ENCODE measurements at places on chromosomes 5 and 9.

GRCh38 chr9:5441043-5441442, 3.3 kb upstream of the PLGRKT start:
- DNase-seq: peak; percentile 54

DNA sequence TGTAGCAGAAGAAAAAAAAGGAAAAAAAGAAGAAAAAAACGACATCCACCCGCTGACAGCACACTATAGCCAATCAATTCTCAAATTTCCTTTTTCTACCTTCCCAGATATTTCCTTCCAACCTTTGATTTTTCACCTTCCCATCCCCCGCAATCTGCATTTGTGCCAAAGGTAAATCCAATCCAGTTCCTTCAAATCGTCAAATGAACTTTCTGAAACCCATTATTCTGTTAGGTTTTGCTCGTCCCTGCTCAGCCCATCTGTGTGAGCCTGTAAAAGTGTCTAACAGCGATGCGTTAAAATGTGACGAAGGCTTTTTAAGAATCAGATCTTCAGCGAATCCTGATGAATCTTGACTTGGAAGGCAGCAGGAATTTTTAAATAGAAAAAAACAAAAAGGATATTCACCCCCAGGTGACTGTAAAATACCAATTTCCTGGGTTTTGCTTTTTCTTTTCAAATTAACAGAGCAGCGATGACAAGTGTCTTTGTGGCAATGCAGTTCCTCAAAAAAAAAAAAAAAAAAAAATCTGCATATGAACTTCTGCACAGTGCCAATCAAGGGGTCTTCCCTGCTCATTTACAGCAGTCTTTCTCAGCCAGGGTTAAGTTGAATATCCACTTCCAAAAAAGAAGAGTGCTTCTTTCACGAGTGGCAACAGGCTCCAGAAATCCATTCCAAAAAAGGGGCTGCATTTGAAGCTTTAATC, 367 bp upstream of the SHC3 start:
- DNase-seq: no peak

- DNase-seq: no peak
Observed at GRCh38 chr5:69312459-69313160, 20.0 kb downstream of the CCDC125 start.

DNA sequence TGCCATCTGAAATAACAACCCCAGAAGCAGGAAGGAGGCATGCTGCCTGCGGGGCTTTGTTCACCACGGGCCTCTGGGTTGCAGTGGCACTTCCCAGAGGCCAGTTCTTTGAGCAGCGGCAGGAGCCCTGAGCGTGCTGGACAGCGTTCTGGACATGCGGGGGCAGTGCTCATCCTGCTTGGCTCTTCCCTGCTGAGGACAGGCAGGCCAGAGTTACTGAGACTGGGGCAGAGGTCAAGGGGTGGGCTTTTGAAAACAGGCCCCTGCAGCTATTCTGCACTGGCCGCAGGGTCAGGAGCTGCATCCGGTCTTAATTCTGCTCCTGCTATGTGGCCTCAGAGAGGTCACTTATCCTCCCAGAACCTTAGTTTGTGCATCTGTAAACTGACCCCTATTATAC, 258.6 kb downstream of the FSTL4 start:
- no peak for DNase-seq

- no peak for DNase-seq
Observed at GRCh38 chr5:170254056-170254455, 21.3 kb downstream of the C5orf58 start.

DNA sequence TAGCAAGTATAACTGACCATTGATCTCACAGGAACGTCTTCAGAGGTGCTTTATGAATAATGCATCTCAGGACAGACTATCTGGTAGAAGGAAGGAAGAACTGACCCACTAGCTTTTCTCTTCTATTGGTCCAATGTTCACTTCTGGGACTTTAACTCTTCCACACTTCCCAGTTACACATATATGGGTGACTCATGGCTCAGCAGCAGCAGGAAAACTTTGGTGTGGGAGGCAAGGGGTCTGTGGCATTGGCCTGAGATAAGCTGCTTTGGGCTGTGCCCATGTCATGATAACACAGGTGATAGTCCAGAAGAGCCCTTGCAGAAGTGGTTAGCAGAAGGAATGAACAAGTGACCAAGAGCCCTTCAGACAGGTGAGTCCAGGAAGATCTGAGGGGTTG, 148.8 kb downstream of the RAB3C start:
- no peak for DNase-seq

GRCh38 chr5:78778538-78778937, 130.0 kb upstream of the LHFPL2 start:
- peak; percentile 81 for DNase-seq

- DNase-seq: no peak
Observed at GRCh38 chr5:112886975-112887374, 25.9 kb downstream of the SRP19 start.

DNA sequence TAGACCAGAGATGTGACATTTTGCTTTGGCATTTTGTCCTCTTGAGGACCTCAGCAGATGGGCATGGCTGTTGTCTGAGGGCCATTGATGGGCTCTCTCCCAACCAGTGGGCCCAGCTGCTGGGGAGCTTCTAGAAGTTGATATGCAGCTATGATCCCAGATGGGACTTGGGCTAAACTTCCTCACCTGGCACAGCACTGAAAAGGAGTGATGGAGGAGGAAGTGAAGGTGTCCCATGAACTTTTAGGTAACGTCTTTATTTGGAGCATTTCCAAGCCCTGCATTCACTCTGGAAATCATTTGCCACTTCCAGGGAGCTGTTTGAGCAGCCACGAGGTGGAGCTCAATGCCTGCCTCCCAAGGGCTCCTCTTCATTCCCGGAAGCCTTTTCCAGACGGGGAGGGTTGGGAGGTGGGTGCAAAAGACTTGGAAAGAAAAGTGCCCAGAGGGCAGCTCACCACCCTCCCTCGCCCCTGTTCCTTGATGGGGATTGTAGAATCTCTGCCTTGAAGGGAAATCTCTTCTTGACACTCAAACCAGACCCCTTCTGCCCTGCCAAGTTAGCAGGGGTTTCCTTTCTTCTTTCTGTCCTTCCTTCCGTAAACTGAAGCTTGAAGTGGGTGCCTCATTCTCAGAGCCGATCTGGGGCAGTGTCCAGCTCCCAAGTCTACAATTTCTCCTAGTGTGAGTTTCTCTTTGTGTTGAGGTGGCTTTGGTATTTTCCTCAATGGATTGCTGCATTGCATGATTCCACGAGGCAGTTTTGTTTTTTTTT, 18.1 kb upstream of the NEUROG1 start:
- DNase-seq: peak; percentile 12

DNA sequence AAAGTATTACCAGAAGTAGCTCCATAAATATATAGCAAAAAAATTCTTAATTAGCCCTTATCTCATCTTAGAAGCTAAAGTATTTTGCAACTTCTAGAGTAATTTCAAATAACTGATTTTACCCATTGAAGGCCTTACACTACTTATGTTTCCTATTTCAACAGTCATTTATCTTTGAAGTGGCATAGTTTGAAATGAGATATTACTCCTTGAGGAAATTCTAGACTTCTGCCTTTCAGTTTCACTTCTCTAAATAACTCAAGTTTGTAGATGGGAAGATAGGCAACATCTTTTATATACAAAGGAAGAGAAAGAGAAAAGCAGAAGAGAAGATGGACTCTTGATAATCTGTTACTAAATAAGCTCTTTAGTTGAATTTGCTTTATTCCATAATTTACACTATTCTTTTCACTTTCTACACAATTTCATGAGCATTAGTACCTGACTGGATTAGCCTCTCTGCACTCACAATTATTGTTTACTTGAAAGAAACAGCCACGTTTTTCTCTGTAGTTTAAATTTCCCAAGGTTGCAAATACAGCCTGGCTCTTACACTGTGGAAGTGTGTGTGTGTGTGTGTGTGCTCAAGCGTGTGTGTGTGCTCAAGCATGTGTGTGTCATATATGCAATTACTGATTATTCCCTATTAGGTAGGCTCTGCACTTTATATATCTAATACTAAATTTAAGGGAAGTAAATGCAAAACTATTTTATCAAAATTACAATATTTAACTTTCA, 60.6 kb upstream of the EMB start:
- DNase-seq: no peak

- no peak for DNase-seq
Observed at GRCh38 chr9:89388084-89388867, 70.0 kb downstream of the SECISBP2 start.

DNA sequence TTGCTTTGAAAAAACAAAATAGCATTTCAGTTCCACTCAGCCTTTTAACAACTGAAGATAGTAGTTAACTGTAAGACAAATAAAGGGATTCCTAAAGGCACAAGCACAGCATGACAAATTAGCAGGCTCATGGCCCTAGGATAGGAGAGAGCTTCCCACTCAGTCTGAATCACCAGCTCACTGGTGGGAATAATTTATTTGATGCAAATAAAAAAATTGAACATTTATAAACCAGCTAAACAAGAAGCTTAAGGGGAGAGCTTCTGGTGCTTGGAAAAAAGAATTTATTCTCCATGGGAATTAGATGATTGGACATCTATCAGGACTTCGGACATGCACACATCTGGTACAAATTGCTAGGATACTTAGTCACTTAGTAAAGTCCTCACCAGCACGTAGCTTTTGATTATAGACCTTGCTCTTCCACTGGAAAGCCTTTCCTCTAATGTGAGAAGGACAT, 294.1 kb upstream of the TNC start:
- DNase-seq: peak; percentile 85

DNA sequence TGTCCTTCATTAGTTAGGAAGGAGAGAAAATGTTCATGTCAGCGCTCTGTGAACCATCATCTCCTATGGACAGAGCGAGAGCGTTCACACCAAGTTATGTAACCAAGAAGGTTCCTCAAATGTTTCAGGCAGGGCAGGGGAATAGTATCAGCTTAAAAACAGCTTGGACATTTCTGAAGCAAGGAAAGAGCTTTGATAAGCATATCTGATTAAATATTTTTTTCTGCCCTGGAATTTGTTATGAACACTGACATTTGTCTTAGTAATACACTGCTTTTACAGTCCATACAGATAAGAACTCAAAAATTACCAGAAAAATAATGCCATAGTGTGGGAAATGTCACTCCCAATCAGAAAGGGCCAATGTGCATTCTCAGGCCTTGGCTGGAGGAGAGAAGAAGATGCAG, 66.3 kb upstream of the LIFR start:
- no peak for DNase-seq

- peak; percentile 35 for DNase-seq
Observed at GRCh38 chr5:36279054-36279698, 22.5 kb downstream of the RANBP3L start.

DNA sequence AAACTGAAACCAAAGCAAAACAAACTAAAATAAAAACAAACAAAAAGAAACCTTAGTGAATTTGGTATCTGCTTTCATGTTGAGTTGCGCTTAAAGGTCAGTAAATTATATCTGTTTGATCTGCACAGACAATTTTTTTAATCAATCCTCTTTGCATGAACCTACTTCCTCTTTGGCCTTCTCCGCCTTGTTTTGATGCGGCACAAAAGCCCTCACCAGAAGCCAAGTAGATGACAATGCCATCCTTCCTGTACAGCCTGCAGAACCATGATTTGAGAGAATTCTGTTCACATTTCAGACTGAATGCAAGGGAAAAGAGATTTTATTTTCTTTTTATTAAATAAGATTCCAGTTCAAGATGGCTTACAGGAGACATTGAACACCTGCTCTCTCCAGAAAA, 473.6 kb upstream of the FTMT start:
- DNase-seq: no peak

GRCh38 chr5:118326481-118327045, 661.8 kb downstream of the DTWD2 start:
- peak; percentile 41 for DNase-seq

- DNase-seq: no peak
Observed at GRCh38 chr9:108197008-108197365, 658.8 kb downstream of the ACTL7B start.

DNA sequence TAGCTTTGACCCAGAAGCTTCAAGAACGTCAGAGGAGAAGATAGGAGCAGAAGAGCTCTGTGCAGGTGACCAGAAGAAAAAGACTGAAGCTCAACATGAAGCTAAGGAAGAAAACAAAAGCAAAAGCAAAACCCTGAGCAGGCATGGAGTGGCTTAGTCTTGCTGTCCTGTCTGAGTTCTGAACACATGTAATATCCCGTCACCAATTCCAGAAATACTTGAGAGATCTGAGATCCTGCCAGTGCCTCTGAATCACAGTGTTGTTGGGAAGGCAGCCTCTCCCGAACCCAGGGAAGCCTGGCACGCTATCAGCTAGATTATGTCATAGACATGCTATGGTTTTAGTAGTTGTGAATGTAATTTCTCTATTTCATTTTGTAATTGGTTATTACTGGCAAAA, 235.7 kb downstream of the ICE1 start:
- peak; percentile 32 for DNase-seq

DNA sequence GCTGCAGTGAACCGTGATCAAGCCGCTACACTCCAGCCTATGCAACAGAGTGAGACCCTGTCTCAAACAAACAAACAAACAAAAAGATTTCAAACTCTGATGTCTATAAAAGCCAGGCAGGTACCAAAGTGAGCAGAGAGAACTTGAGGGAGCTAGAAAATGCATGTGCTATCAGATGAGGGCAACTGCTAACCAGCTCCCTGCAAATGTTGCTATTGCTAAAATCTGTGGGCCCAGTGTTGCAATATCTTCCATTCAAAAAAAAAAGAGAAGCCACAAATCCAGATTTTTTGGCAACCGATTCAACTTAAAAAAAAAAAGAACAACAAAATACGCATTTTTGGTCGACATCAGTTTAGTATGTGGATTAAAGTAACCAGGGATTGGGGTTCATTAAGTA, 5.5 kb downstream of the UBE2D2 start:
- DNase-seq: no peak

GRCh38 chr5:111461255-111461671, 51.1 kb downstream of the STARD4 start:
- DNase-seq: no peak

DNA sequence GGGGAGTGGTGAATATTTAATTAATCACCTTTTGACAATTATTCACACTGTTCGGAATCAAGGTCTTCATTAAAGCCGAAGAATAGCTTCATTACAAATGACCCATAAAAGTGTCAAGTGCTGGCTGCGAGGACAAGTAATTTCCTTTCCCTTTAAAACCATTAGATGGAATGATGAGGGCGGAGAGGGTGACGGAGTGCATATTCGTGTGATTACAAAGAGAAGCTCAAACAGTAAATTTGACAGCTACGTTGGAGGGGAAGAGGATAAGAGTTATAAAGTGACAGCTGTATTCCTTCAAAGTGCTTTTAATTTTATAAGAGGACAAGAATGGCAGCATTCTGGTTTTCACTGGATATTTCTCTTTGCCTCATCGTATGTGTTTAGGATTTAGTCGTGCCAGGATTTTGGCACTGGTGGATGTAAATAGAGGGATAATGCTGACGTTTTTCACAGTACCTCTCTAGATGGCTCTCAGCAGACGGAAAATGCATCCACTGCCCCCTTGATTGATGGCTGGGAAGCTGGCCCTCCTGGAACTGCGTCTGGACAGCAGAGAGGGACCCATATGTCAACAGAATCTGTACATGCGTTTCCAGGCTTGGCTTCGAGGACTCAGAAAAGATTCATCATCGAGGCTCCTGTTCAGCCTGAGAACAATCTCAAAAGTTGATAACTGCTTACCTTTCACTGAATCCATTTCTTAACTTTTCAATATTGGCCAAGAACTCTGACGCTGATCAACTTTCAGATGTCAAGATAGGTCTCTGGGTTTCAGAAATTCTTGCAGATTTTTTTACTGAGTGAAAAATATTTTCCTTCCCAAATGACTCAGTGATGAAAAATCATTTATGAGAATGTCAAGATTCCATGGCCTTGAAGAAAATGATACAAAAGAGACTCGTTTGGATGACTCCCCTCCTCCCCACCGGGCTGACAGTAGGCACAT, 50.4 kb upstream of the IRX2 start:
- no peak for DNase-seq

- DNase-seq: peak; percentile 3
Observed at GRCh38 chr5:11524188-11524587, 380.1 kb downstream of the CTNND2 start.
